ENCODE measurements at places on chromosomes 3 and 15.

- DNase-seq = no peak
Measured at GRCh38 chr15:35020974-35021373, 32.9 kb upstream of the ZNF770 start.

GRCh38 chr3:64405211-64405835, 180.1 kb upstream of the PRICKLE2 start:
- DNase-seq = peak; percentile 69

- DNase-seq = no peak
Measured at GRCh38 chr3:52122491-52122890, 31.7 kb downstream of the POC1A start.

- no peak for DNase-seq
Measured at GRCh38 chr3:13857702-13858380, 22.0 kb downstream of the WNT7A start.

- DNase-seq = peak; percentile 39
Measured at GRCh38 chr3:187016639-187017345, 86.5 kb downstream of the ST6GAL1 start.

GRCh38 chr3:172258624-172259023, 189.6 kb downstream of the GHSR start:
- DNase-seq = peak; percentile 53

DNA sequence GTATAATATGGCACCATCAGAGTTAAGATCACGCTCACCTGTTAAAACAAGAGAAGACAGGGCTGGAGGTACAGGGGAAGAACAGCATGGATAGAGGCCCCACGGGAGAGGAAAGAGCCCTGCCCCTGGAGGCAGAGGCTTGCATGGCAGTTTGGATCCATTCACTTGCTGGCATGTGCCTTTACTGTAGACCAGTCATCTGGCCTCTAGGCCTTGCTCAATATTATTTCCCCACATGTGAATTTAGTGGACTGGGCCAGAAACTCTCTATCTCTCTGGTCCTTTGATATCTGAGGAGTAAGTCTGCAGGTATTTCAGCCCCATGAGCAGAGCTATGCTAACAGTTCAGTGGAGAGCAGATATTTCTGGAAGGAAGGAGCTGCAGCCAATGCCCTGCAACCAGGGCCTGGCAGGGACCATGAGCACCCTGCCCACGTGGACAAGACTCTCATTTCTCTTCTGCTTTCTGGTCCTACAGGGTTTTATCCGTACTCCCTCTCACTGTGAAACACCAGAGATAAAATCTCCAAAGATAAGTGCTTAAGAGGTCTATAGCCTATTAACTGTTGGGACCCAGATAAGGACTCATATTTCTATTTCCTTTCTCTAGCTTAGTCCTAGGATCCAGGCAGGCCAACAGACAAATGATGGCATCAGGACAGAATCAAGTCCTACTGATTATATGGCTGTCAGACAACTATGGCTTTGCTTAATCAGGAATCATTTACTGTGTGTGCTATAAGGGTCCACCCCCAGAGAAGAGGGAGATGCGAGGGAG, 65.0 kb downstream of the CLDN11 start:
- peak; percentile 54 for DNase-seq

DNA sequence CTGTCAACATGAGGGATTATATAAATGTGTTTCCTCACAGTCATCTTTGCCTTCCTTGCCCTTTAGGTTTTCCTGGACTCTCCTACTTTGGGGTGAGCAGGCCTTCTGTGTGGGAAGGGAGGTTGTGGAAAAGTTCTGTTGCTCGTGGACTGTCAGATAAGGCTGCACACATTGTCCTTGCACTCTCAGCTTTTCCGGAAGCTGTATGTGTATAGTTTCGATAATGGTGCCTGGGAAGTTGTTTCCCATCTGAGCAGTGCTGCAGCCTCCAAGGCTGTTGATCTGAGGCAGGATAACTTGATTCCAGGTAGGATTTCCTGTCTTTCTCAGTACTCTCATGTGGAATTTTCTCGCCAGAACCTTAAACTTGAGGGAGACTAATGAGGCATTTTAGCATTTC, 297.8 kb upstream of the AZI2 start:
- DNase-seq = no peak

DNA sequence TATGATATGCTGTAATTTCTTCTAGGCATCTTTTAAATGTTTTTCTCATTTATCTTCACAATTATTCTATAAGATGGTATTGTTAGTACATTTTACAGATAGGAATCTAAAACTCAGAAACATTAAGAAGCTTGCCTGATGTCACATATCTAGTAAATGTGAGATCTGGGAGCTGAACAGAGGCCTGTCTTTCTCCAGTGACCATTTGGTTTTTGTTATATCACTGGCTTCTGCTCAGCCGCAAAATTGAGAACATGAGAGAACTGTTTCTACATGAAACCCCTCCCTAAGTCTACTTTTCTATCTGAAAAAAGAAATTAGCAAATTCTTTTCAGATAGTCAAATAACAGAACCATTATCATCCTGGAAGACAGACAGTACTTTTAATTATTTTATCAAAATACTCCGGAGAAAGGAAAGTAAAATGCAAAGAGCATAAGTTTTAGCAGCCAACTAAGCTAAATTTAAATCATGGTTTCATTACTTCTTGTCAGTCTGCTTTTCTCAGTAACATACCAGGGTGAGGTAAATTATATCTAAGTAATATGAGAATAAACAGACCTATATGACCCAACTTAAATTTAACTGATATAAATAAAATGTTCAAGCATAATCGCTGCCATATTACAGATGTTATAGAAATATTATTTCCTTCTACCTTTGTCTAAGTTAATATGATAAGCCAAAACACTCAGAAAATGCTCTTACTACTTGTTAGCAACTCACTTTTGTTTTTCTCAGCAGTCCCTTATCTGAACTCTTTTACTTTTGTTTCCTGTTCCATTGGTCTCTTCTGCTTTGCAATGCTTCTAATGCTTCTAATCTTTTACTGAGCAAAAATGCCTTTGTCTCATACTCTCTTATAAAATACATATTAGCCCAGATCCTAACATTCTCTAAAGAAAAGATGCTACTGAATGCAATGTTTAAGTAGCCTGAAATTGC, 68.0 kb upstream of the MBNL1 start:
- peak; percentile 33 for DNase-seq

- DNase-seq = no peak
Measured at GRCh38 chr15:93865586-93865985, 365.8 kb upstream of the MCTP2 start.

GRCh38 chr3:70963431-70964275, 619.9 kb downstream of the FOXP1 start:
- DNase-seq = no peak

DNA sequence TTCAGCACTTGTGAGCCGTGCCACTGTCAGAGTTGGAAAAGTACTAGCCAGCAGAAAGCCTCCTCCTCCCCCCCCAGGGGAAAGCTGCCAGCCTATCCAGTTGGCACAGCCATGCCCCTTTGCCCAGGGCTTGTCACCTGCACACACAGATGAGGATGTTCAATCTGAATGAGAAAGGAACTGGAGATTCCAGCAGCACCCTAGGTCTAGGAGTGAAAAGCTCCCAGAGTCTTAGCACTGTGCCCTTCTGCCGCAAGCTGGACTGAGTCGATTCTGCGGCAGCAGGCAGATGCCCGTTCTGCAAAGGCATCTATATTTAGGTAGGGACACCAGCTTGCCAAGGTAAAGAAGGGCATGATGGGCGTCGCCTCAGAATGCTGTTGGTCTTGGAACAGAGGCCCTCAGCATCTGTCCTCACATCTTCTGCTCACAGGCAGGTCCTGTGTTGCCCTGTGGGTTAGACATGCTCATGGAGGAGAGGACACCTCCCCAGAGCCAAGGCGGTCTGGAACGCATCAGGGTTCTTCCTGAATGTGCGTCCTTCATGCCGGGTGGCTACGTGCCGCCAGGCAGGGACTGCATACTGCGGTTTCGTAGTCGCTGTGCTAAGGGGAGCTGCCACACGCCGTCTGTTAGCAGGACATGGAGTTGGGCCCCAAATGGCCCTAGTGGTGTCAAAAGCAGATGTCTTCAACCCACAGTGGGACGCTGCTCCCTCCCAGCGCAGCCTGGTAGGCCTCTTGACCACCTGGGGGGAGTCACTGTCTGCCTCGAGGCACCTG, 109.5 kb downstream of the VGLL4 start:
- no peak for DNase-seq

- DNase-seq = peak; percentile 80
Measured at GRCh38 chr3:12187448-12188327, 29.0 kb upstream of the TIMP4 start.

GRCh38 chr3:151328298-151328995, 902 bp downstream of the P2RY13 start:
- peak; percentile 48 for DNase-seq

GRCh38 chr15:70275461-70276138, 177.9 kb upstream of the TLE3 start:
- no peak for DNase-seq

DNA sequence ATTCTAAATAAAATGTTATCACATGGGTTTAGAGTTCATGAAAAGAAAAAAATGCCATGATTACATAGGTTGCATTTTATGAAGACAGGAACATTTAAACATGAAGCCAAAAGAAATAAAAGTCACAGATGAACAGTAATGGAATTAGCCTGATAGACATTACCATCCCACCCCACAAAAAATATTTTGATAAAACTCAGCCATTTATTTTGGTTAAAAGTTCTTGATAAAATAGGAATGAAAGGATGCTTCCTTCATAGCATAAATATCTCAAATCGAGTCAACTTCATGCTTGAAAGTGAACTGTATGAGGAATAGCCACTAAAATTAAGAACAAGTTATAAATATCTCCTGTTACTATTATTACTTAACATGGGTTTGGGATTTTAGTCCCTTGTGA, 101.9 kb upstream of the TMC3 start:
- peak; percentile 59 for DNase-seq

GRCh38 chr3:128408012-128408692, 58.5 kb downstream of the DNAJB8 start:
- DNase-seq = no peak

GRCh38 chr3:79766496-79767193, 1.2 kb downstream of the ROBO1 start:
- no peak for DNase-seq

GRCh38 chr3:128907706-128908445, 28.5 kb downstream of the ACAD9 start:
- DNase-seq = no peak

DNA sequence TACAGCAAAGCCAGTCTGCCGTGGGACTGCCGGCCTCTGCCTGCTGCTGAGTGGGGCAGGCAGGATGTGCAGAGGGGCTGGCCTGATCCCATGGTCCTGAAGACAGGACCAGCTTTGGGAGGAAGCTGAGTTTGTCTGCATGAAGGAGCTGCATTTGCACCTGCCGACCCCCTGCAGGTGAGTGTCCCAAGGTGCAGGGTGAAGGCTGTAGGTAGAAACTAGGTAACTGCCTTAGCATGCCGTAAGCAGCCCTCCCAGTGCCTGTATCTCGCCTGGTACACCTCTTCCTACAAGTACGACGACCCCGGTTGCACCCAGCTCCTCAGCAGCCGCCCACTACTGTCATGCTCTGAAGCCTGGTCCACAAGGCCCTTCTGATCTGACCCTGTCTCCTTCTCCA, 34.9 kb downstream of the AMOTL2 start:
- DNase-seq = no peak

- no peak for DNase-seq
Measured at GRCh38 chr3:53800041-53800906, 45.9 kb downstream of the CHDH start.

DNA sequence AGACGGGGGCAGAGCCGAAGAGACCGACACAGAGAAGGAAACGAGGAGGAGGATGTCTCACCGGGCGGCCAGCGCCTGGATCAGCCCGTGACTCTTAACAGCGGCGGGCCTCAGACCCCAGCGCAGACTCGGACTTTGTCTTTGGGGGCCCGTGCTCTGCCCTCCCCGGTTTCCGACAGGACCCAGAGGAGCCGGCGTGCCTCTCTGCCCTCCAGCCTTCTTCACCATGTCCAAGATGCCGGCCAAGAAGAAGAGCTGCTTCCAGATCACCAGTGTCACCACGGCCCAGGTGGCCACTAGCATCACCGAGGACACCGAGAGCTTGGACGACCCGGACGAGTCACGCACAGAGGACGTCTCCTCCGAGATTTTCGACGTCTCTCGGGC, 1.0 kb downstream of the TSC22D2 start:
- no peak for DNase-seq

DNA sequence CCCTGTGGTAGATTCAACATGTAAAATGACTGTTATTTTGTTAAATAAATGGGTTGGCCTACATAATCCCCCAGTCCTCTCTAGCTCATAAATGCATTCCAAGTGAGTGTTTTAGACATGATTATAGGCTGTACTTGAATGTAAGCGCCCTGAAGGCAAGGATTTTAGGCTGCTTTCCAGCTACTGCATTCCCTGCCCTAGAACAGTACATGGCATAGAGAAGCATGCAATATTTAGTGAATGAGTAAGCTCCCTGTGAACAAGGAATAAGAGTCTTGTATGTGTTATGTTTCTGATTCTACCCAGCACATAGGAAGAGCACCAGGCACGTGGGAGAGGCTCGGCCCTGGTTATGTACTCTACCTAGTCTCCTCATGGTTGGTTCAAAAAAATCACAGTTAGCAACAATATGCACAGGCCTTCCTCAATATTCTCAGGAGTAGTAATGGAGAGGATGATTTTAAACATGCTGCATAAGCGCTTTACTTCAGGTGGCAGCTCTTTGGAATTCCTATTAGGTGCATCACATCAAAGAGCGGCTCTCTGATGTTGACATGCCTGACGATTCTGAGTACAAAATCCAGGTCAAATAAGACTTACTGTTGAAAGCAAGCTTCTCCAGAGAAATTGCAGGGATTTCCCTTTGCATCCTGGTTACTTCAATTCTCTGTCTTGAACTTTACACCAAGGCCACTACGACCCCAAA, 456.6 kb downstream of the MAGI1 start:
- DNase-seq = no peak

DNA sequence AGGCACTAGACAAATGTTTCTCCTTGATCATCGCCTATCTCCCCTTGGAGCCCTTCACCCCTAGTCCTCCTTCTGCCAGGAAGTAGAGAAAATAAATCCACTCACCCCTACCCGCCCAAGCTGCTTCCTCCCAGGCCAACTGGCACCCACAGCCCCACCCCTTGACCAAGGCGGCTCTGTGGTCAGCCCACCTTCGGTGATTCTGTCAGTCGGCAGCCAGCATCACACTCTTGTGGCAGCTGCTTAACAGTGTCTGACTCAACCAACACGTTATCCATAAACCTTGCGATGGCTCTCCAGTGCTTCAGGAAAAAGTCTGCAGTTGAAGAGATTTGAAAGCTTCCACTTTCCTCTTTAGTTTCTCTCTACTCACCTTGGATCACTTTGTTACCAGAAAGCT, 7.6 kb downstream of the SHF start:
- no peak for DNase-seq

- DNase-seq = no peak
Measured at GRCh38 chr3:101867511-101867910, 18.2 kb downstream of the NFKBIZ start.

DNA sequence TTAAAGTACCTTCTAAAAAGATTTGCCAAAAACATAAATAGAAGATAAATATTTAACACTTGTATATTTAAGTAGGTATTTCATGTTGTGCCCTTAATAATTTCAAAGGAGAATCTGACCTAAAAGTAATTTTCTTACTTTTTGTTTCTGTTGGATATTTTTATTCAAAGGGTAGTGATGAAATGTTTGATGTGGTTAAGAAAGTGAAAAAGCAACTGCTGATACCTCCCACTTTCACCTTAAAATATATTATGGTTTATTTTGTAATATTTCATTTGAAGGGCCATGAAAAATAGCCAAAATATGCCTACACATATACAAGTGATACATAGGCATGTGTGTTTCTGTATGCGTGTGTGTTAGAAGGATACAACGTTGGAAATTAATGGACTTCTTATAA, 5.8 kb upstream of the SLITRK3 start:
- no peak for DNase-seq
